CD8-positive, alpha-beta memory T cell (primary cell): ENCODE measurements at places on chromosomes 16 and 17. TPM values are rescaled to one million over a fixed set of nuclear protein-coding genes. Genes with fewer than 3 reads are reported as not detected.

LRRC75A gene
- total RNA-seq: 2.6 TPM

DNA sequence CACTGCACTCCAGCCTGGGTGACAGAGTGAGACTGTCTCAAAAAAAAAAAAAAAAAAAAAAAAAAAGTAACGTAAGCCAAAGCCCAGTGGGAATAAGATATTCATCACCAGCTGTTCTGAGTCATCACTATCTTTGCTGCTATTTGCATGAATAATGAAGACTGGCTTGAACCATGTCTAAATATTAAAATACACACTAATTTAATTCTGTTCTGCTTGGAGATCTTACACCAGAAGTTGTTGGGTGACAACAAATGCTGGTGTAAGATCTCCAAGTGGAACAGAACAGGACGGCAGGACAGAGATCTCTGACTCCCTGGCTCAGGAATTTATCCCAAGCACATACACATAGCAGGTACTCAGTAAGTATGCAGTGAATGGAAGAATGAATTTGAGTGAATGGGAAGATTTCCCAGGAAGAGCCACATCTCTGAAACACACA is 19.6 kb downstream of the DNAH17 start:
- no peak for DNase-seq

DNA sequence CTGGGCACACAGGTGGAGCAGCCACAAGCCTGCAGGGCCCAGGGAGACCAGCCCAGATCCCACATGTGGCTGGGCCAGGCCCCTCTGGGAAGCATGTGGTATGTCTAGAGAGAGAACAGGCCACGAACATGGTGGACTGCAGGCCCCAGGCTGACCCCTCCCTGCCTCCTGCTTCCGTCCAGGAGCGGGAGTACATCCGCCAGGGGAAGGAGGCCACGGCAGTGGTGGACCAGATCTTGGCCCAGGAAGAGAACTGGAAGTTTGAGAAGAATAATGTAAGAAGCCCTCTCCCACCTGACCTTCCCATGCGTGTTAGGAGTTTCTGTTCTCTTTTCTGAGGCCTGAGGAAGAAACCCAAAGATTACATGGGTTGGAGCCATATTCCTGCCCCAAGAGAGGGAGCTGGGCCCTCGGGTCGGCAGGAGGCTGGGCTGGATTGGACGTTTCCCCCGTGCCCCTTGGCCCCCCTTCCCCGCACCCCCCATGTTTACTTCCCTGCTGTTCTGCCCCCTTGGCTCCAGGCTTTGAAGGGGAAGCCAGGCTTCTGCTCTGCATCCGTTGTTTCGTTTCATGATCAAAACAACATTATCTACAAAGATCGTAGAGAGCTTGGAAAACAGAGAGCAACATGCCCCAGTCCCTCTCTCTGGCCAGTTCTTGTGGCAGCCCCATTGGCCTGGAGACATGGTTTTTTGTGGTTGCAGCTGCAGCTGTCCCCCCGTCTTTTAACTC is 5.7 kb upstream of the TCAP start:
- DNase-seq: no peak

WNK4 gene
- total RNA-seq: 0.55 TPM

KRTAP3-1 gene
- not detected for total RNA-seq

DNA sequence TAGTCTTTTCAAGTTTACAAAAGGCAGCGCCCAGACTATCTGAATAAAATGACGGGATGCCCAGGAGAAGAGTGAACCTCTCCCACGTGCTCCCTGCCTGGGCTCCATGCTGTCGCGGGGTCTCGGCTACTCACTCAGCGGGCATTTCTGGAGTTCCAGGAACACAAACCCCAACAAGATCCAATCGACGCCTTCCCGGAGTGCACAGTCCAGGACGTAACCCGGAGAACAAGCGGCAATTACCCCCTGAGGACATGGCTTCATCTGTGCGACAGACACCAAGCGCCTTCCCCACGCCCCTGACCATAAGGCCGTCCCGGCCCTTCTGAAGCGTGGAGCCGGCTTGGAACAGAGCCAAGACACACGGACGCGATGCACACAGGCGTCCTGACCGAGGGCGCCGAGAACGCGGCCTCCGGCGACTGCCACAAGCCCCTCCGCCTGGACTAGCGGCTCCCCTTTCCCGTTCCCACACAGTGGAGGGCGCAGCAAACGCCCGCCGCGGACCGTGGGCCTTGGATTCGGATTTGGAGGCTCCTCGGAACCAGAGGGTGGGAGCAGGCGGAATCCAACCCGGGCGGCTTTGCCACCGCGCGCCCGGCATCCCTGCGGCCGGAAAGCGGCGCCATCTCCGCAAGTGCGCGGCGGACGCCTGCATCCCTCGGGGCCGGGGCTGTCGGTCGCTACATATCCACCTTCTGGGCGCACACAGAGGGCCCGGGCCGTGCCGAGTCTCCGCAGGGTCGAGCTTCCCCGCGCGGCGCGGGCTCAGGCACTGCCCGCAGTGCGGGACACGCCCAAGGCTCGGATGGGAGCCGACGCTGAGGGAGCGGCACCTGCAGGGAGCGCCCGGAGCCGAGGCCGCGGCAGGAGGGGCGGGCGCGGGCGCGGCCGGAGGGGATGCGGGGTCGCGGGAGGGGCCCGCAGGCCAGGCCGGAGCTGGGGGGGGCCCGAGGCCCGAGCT is 725 bp downstream of the ABCA3 start:
- DNase-seq: peak; percentile 59

GRCh38 chr16:75216127-75216526 is 2.7 kb upstream of the CTRB1 start:
- DNase-seq: no peak

MT1E gene
- total RNA-seq: 153 TPM

DNA sequence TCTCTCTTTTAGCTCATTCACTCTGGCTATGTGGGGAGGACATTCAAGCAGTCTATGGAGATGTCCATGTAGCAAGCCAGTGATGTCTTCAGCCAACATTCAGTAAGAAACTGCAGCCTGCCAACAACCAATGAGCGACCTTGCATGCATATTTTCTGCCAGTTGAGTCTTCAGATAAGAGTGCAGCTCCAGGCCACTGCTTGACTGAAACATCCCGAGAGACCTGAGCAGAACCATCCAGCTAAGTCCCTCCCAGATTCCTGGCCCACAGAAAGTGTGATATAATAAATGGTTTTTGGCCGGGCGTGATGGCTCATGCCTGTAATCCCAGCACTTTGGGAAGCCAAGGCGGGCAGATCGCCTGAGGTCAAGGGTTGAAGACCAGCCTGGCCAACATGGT is 10.5 kb upstream of the C17orf58 start:
- no peak for DNase-seq
